Activated CD4-positive, alpha-beta T cell treated with anti-CD3 and anti-CD28 coated beads, Interleukin-2, amount 10 ng/mL, durations not matched to agents 24 days and 14 days (primary cell): ENCODE measurements at places on chromosomes 2 and 18.

GRCh38 chr2:240302933-240303595 lies 132.4 kb upstream of the GPC1 start:
- DNase-seq: no peak

- DNase-seq: peak; percentile 89
Observed at GRCh38 chr2:191617575-191617974, 60.4 kb upstream of the NABP1 start.

GRCh38 chr2:121699421-121700333 lies 37.0 kb downstream of the NIFK start:
- DNase-seq: peak; percentile 94

GRCh38 chr2:7015007-7015950 lies 98.1 kb downstream of the RNF144A start:
- DNase-seq: no peak

DNA sequence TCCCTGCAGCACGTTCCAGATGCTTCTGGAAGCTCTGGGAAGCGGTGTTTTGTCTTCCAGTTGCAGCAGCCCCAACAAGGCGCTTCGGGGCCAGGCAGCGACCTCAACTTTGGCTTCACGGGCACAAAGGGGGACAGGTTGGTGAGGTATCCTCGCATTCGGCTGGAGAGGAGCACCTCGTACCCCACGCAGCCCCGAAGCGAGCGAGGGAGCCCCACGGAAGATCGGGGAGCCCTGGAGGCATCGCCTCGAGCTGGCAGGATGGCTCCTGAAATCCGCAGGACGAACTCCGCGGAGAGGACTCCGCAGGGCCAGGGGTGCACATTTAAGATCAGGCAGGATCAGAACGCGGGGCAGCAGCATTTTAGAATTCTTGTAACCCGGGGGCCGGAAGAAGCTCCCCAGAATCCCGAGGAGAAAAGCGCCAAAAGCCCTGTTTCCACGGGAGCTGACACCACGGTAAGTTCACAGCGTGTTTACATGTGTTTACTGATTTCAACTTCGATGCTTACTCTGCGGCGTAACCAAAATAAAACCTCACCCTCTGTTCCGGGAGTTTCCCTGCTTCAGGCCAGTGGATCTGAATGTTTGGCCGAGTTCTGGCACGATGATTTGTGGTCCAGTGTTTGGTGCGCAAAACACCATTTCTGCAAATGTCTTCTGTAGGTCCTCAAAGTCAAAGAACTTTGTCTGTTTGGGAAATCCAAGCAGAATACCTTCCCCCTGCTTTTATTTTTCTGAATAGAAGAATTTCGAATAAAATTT lies 212.5 kb downstream of the NEDD4L start:
- DNase-seq: no peak

- DNase-seq: no peak
Observed at GRCh38 chr18:53551868-53552426, 672.5 kb downstream of the MBD2 start.

DNA sequence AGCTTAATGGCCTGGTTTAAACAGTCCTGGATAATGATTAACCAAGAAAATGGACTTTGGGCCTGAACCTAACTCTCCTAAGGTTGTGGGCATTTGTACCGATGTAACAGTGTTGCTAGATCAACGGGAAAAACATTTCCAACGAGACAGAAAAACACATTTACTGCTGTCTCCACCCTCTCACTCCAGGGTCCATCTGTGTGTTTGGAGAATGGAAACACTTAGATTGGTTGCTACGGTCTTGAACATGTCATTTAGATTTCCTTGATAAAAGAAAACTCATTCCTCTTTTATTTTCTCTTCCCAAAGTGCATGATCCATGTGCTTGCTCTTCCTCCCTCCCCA lies 88.0 kb downstream of the SOCS6 start:
- no peak for DNase-seq
